ENCODE measurements at places on chromosomes 3 and 15. TPM values are rescaled to one million over a fixed set of nuclear protein-coding genes. Genes with fewer than 3 reads are reported as not detected.

DNA sequence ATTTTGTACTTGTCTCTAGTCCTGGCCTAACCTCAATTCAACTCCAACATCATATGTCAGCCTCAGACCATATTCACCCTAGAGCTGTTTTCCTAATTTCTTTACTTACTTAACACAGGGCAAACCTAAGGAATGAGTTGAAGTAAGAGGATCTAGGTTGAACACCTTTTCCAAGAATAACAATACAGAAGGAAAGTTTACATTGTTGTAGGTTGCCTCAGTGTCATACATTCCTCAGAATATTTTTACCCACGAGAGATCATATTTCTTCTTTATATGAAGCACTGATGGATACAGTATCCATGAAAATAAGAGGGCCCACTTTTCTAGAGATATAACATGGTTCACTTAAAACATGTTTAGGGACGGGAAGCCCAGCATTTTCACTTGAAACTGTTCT, 369.5 kb downstream of the CNTN6 start:
- DNase-seq, result no peak

GRCh38 chr3:194407423-194407822, 8.4 kb upstream of the GP5 start:
- DNase-seq, result no peak

Gene TP63
- total RNA-seq, result 0.11 TPM

- DNase-seq, result no peak
Observed at GRCh38 chr15:38636597-38636996, 72.0 kb upstream of the RASGRP1 start.

DNA sequence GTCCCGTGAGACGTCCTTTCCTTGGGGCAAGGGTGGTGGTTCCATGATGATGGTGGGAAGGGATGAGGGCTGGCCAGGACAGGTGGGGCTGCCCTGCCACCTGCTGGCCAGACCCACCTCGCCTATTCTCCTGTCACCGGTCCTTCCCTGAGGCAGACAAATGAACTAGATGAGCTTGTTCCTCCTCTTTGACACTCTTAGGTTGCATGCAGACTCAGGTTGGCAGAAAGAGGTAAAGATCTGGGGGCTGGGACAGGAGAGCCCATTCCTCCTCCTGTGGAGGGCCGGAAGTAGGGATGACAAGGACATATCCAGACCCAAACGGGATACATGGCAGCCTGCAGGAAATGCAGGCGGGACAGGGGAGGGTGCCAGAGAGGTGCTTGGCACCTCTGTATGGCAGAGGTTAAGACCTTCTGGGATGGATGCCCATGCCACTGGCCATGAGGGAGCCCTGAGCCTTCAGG, 38.6 kb downstream of the ACSBG1 start:
- no peak for DNase-seq

Gene PARP14
- total RNA-seq, result 10.6 TPM

GRCh38 chr3:157713101-157713500, 209.9 kb upstream of the VEPH1 start:
- no peak for DNase-seq

DNA sequence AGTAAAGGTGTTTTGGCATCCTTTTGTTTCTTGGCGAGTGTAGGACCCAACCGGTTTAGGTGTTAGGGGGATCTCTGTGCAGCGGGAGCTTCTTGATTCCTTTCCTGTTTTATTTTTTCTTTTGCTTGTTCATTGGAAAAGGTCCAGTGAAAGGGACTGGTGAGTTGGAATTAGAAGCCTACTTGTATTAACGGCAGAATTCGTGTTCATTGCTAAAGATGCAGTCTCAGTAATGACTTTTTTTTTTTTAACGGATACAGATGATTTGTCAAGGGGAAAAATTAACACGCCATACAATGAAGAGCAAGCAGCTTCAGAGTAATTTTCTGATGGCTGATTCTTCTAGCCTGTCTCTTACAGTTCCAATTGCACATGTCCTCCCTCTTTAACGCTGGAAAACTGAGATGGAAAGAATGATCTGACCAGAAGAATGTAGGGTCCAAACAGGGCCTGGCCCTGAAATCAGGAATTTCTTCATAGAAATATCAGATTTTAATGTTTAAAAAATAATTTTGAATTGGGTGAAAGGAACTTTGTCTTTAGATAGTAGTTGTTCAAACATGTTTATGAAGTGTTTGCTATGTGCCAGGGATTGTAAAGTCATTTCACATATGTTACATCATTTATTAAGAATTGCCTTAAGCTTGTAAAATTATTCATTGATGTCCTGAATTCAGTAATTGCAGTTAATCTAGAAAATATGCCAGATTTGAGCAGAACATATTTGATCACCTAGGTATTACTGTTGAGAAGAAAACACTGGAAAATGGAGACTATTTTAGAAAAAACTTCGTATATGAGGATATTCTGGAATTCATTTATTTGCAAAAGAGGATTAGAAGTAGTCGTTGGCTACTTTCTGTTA, 1.4 kb downstream of the MAPK6 start:
- DNase-seq, result no peak
